Stimulated activated CD8-positive, alpha-beta memory T cell treated with anti-CD3 and anti-CD28 coated beads, Interleukin-7, amount 100 ng/mL, for 24 hours (primary cell): ENCODE measurements at places on chromosomes 4 and X.

- no peak for DNase-seq
These were observed 27.4 kb downstream of the CCKAR start for GRCh38 chr4:26462874-26463273.

DNA sequence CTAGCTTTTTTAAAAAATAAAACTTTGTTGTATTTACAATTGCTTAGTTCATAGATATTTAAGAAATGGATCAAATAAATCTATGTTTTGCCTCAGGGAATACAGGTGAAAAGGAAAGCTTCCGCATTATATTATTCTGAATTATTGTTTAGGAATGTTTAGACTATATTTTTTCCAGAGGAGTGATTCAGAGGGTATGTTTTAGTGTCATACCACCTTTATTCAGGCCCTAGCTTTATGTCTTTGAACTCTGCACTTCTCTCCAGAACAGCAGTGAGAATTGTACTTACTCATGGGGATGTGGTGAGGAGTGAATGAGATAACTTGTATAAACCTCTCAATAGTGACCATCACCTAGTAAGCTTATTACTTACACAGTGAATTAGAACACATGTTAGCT, 14.0 kb downstream of the SLIT2 start:
- no peak for DNase-seq

DNA sequence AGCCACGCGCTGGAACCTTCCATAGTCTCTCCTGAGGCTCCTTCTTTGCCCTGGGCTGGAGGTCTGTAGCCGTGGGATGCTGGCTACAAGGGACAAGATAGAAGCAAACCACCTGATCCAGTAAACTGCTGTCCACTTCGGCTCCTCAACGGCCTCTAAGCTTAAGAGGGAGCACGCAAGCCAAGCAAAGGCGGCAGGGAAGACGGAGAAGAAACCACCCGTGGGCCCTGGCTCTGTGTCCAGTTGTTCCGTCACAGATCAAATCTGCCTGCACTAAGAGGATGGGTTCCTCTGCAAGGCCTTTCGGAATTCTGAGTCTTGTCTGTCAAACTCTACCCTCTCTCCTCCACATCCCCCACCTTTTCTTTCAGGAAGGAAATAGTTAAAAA, 401 bp upstream of the EDNRA start:
- DNase-seq, result no peak

DNA sequence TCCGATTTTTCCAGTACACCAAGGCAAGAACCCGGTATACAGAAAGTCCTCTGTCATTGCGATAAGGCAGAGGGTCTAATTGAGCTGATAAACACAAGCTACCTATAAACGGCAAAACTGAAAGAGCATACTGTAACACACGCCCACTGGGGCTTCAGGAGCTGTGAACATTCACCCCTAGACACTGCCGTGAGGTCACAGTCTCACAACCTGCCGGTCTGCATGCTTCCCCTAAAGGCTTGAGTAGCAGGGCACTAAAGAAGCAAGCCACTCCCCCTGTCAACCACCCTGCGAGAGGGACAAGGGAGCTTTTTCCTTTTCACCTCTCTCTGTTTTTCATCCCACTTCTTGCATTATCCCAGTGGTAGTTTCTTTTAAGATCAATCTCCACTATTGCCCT, 22.4 kb upstream of the F9 start:
- no peak for DNase-seq

DNA sequence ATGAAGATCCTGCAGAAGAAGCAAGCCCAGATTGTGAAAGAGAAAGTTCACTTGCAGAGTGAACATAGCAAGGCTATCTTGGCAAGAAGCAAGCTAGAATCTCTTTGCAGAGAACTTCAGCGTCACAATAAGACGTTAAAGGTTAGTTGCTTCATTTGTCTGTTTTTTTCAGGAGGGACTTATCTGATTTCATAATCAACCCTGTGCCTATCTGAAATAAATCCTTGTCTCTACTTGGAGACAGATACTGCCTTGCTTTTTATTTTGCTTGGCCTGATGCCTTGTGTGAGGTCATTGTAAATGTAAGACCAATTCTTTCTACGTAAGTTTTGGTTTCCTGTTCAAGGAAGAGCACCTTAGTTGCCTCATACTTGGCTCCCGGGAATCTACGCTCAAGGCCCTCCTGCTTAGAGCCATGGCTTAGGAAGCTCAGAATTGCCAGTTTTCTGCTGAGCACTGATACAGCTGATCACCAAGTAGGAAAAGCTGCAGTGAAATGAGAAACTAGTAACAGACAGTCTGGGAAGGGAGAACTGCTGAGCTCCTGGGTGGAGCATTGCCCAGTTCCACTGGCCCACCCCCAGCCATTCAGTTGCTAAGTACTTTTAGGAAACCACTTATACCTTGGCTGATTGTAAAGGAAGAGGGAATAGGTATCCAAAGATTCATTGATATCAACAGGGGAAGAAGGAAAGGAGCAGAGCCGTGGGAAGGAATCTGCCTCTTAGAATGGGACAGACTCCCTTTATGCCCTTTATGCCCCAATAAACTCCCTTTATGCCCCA, 41.8 kb downstream of the RBBP7 start:
- DNase-seq, result no peak
